Activated T-helper 17 cell treated with anti-CD3 and anti-CD28 coated beads, Interleukin-2, amount 50 U/mL, for 72 hours (primary cell): ENCODE measurements at places on chromosomes 4 and X.

DNA sequence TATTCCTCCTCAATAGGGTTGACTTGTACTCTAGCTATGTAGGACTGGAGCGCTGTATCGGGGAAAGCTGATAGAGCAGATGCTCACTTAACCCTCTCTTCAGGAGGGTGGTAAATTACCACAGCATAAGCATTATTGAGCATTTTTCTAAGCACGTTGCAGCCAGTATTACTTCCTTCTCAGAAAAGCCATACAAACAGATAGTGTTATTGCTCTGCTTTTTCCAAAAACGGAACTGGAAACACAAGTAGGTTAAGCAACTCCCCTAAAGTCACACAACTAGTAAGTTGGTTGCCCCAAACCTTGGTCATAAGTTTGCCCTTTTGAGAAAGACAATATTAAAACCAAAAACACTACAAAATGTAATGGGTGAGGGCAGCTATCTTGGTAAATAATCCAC is 73.9 kb downstream of the REELD1 start:
- no peak for ATAC-seq

- peak; percentile 81 for ATAC-seq
Observed at GRCh38 chr4:112327965-112328733, 31.0 kb downstream of the ALPK1 start.

DNA sequence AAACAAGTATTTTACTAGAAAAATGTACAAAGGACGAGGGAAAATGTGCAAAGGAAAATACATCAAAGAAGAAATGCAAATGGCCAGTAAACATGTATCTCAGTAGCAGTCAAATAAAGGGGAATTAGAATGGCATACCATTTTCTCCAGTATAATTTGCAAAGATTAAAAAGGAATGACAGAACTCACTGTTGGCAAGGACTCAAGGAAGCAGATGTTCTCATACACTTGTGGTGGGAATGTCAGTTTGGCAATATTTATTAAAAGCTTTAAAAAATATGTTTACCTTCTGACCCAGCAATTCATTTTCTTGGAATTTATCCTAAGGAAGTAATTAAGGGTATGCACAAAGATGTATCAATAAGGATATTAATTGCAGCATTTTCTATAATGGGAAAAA is 7.6 kb downstream of the CLCN5 start:
- ATAC-seq = no peak

DNA sequence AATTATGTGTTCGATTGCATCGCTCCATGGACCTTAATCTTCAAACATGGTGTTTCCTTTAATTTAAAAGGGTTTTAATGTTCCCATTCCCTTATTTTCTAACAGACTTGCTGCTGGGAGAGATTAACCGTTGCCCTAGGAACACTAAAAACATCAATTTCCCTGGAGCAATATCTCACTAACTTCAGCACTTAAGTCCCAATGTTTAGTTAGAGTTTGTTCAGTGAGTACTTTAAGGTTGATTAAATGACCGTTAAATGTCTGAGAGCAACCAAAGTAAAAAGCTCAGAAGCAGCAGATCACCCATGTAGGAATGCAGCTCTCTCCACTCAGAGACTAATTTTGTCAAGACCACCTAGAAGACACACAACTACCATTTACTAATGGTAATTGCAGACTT is 111.2 kb upstream of the PDE5A start:
- no peak for ATAC-seq

- ATAC-seq = no peak
Observed at GRCh38 chr4:126269106-126269505, 954.4 kb downstream of the FAT4 start.

GRCh38 chr4:147054228-147054872 is 108.7 kb upstream of the TTC29 start:
- ATAC-seq = no peak
